ENCODE measurements at places on chromosomes 4 and X. TPM values are rescaled to one million over a fixed set of nuclear protein-coding genes. Genes with fewer than 3 reads are reported as not detected.

GSPT2 gene
- total RNA-seq, result 9.7 TPM

DDX53 gene
- not detected for total RNA-seq

PSAPL1 gene
- not detected for total RNA-seq

JADE3 gene
- 18.9 TPM for total RNA-seq

ERVMER34-1 gene
- not detected for total RNA-seq

RHOXF2 gene
- not detected for total RNA-seq

CAPN6 gene
- total RNA-seq, result not detected

FRYL gene
- 150 TPM for total RNA-seq

RPS6KA6 gene
- 0.40 TPM for total RNA-seq

RHOH gene
- not detected for total RNA-seq

CTAG2 gene
- total RNA-seq, result not detected

FAM149A gene
- 0.36 TPM for total RNA-seq

RBMXL3 gene
- total RNA-seq, result not detected

DRD5 gene
- total RNA-seq, result not detected

GAGE1 gene
- total RNA-seq, result not detected

BRS3 gene
- not detected for total RNA-seq

F8A3 gene
- 0.93 TPM for total RNA-seq

SLC10A4 gene
- 0.27 TPM for total RNA-seq

POF1B gene
- 0.43 TPM for total RNA-seq

GRID2 gene
- not detected for total RNA-seq

ITGB1BP2 gene
- 4.9 TPM for total RNA-seq

CCDC110 gene
- total RNA-seq, result 0.43 TPM

KCTD8 gene
- total RNA-seq, result 0.22 TPM

CLDN22 gene
- not detected for total RNA-seq

PIR gene
- 163 TPM for total RNA-seq

RIBC1 gene
- total RNA-seq, result 0.13 TPM

ATG4A gene
- total RNA-seq, result 67.3 TPM

SYTL5 gene
- not detected for total RNA-seq

CXCL1 gene
- 64.6 TPM for total RNA-seq

PDGFRA gene
- 0.80 TPM for total RNA-seq

H2BW2 gene
- total RNA-seq, result not detected

TTC29 gene
- total RNA-seq, result not detected

ADH1C gene
- not detected for total RNA-seq

IBSP gene
- total RNA-seq, result not detected

SEL1L3 gene
- 174 TPM for total RNA-seq

CNGA1 gene
- total RNA-seq, result not detected

F11 gene
- total RNA-seq, result not detected

UGT2B17 gene
- not detected for total RNA-seq

MAP3K15 gene
- total RNA-seq, result 0.13 TPM

MCF2 gene
- total RNA-seq, result not detected

CYLC1 gene
- not detected for total RNA-seq

LEF1 gene
- total RNA-seq, result not detected

OPHN1 gene
- 7.6 TPM for total RNA-seq

PPAT gene
- total RNA-seq, result 37.1 TPM

ESX1 gene
- not detected for total RNA-seq

ZNF732 gene
- 1.6 TPM for total RNA-seq

WNK3 gene
- total RNA-seq, result 1.3 TPM

PLK4 gene
- 31.9 TPM for total RNA-seq

HTN3 gene
- total RNA-seq, result not detected

SMIM31 gene
- total RNA-seq, result not detected

SH2D1A gene
- not detected for total RNA-seq

TRPC3 gene
- not detected for total RNA-seq

NDNF gene
- not detected for total RNA-seq

MTMR8 gene
- 2.1 TPM for total RNA-seq

MTTP gene
- not detected for total RNA-seq

ACE2 gene
- total RNA-seq, result not detected
